Epithelial cell of proximal tubule (primary cell): ENCODE measurements at places on chromosomes 7 and 10. TPM values are rescaled to one million over a fixed set of nuclear protein-coding genes. Genes with fewer than 3 reads are reported as not detected.

The SEMA4G gene
- 1.2 and 7.9 TPM in 2 replicates for total RNA-seq

The TMEM213 gene
- total RNA-seq: 0.07 TPM in 1 of 2 replicates, not detected in the other

DNA sequence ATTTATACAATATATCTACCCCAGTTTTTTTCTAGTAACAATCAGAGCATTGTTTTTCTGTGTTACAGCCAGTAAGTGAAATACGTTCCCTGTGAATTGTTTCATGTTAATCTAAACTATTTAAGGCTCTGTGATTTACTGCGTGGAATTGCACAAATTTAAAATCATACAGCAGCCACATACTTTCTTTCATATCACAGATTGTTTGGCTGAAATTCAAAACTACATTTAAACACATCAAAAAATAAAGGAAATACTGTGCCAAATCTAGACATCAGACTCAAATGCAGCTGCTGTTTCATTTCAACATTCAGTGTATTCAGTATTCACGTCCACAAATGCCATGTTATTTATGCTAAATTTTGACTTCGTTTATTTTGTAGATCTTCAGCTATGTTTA is 242.6 kb upstream of the HGF start:
- DNase-seq: no peak

DNA sequence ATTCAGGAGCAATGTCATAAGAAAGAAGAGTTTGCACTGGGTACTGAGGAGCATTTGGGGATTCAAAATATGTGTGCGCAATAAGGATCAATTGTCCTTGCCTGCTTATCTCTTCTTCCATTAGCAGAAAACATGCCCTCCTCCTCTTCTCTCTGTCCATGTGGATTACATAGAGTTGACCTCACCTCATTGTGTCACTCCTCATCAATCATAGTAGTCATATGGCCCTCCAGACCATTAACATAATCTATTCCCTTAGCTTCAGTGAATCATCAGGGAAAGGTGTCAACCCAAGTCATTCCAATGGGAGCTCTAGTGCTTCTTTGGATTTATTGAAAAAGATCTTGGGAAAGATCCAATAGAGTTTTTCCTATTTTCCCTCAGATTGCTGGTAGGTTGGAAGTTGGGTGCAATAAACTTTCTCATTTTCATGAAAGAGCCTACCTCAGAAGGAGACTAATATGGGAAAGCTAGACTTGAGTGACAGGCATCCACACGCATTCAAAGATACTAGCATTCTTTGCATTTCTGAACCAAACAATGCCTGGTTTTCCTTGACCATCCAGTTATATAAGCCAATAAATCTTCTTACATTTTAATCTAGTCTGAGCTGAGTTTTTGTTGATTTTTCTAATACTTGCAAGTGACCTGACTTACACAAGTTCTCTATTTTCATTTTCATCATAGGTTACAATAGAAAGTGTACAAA is 71.5 kb upstream of the FAM13C start:
- DNase-seq: no peak

The CBLL1 gene
- total RNA-seq: 21.3 and 26.0 TPM in 2 replicates

- no peak for DNase-seq
Measured at GRCh38 chr10:89926736-89927135, 225.3 kb downstream of the KIF20B start.

- DNase-seq: no peak
Measured at GRCh38 chr7:129789000-129789399, 163.8 kb downstream of the UBE2H start.

- DNase-seq: no peak
Measured at GRCh38 chr10:71837098-71837827, 13.8 kb downstream of the PSAP start.

The NKX2-3 gene
- total RNA-seq: not detected in 2 replicates

GRCh38 chr10:71250405-71250804 is 38.0 kb downstream of the UNC5B start:
- DNase-seq: no peak
